ENCODE measurements at places on chromosomes 16 and 17.
A peak's percentile ranks its signal among the peaks of the same experiment; 100 is the strongest.

GRCh38 chr17:31789707-31790505 is 69.1 kb downstream of the COPRS start:
- no peak for DNase-seq

DNA sequence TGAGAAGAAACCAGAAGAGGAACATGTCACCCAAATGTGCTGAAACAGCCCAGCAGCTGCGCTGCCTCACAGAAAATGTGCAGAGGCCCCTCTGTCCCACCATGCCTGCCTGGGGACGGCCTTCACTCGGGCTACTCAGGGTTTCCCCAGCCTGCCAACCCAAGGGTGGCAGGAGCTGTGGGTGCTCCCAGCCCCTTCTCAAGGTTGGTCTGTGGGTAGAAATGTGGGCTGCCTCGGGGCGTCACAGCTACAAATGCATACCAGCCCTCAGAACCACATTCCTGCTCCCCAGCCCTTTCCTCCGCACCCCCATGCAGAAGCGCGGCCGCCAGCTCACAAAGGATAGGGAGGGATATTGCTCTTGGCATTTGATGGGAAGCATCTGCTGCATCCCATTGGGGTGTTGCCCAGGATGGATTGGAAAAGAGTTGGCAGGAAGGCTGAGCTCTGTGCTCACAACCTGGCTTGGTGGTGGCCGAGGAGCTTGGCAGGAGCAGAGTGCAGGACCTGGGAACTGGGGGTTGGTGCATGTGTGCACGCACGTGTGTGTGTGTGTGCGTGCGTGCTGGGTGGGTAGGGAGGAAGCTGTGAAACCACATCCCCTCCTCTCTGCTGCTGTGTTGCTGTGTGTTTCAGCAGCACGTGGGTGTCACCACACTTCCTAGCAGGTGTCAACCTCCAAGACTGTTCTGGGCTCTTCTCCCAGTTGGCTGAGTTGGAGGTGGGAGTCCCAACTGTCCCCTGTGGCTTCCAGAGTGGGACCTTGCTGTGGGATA is 304.4 kb downstream of the SEC14L1 start:
- DNase-seq = peak; percentile 83

DNA sequence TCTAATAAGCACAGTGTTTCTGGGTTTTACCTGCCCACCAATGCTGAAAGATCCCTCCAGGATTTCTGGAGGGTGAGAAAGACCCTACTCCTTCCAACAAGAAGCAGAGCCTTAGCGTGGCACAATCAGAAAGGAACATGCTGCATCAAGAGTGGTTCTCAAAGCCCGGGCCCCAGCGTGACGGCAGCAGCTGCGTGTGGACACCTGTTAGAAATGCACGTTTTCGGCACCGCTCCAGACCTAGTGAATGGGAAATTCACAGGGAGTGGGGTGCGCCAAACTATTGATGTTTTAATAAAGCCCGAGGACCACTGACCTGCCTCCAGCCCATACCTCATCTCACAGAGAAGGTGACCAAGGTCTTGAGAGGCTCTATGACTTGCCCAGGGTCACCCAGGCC is 55.8 kb downstream of the PECAM1 start:
- no peak for DNase-seq

DNA sequence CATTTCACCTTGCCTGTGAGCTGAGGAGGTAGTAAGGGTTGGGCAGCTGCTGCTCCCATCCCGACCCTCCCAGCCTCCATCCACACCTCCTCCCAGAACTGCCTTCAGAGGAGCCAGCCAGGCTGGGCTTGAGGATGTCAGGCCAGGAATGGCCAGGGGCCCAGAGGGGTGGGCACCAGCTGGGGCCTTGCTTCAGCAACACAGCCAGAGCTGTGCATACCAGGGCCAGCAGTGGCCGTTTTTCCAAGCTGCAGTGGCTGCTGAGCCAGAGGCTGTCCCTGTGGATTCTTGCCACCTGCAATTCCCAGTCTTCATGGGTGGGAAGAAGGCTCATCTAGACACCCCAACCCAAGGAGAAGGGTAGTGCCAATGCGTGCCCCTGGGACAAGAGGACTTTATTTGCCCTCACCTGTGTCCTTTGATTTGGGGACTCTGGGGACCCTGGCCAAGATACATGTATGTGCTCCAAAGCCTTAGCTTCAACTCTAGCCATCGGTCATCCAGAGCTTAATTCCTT is 153.4 kb upstream of the SDK2 start:
- no peak for DNase-seq

DNA sequence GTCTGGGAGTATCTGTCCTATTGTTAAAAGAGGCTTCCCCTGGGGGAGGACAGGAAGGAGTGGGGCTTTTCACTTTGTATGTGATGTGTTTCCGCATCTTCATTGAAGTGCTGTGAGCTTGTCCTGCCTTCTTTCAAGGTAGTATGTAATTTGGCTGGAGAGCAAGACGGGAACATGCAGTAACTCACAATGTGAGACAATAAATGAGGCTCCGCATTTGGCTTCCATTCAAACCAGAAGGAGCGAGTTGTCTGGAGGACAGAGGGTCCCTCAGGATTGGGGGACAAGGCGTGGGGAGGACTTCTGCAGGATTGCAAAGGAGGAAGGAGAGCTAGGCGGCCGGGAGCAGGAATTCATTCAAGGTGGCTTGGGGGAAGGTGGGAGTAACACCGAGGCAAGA is 203.5 kb downstream of the RBFOX3 start:
- DNase-seq = no peak

DNA sequence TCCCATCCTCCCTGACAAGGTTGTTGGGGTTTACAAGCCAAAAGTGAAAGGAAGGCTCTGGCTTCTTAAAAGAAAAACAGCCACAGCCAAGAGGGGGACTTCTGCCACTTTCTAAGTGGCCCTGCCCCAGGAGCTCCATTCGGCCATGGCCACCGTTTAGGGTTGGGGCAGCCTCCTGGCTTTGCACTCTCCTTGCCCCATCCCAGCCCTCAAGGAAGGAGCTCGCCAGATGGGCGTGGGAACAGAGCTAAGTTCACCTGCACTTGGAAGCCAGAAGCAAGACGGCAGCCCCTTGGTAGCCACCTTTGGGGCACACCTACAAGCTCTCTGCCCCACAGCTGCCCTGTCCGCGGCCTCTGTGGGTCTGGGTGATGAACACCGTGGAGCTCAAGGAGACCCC is 122.4 kb upstream of the CDC42EP4 start:
- DNase-seq = no peak

DNA sequence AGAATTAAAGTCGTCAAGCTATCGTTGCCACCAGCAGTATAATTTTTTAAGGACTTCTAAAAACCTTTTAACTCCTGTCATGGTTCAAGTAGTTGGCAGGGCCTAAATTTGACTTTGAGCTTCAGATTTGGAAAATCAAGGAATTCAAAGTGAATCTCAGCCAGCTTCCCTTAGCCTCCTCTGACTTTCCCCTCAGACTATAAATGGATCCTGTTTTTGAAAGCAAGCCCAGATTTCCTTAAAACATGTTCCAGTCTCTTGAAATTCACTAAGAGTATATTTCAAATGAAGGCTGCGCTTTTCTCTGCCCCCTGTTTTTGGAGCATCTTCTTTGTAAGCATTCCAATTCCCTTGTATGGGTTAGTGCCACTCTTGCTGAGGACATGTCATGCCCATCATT is 101.8 kb upstream of the CDH8 start:
- no peak for DNase-seq

GRCh38 chr17:77959126-77959925 is 823 bp downstream of the TNRC6C start:
- peak; percentile 43 for DNase-seq

- no peak for DNase-seq
These were observed 1.5 kb downstream of the MCRIP1 start for GRCh38 chr17:81831563-81831956.

DNA sequence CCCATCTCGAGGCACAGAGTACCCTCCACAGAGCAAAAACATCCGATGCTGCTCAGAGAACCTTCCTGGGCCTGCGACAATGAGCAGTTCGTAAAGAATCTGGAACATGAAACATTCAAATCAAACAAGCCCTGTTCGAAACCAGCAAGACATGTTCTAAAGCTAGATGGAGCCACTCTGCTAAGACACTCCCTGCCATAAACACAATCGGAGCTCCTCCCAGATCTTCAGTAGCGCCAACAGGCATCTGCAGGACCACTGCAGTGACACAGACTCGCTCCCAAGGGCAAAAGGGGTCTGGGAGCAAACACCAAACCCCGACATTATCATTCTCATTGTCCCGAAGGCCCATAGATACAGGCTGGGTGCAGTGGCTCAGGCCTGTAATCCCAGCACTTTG is 108.7 kb downstream of the ZFHX3 start:
- peak; percentile 42 for DNase-seq

DNA sequence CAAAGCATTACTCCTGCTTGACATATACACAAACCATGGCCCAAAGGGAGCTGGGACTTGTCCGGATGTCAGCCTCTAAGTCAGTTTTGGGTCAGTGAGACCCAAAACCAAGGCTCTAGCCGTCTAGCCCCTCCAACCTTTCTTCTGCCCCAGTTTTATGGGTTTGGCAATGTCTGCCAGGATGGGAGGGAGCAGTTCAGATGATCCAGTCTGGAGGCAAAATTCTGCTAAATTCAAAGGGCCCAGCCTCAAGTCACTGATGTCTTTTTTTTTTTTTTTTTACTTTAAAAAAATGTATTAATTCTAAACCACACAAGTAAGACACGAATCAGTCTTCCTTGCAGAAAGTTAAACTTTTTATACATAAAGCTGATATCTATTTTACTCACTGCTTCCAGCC is 8.6 kb downstream of the NLRC5 start:
- DNase-seq = no peak

GRCh38 chr17:50192618-50193291 is 8.7 kb downstream of the COL1A1 start:
- peak; percentile 69 for DNase-seq

All from right hindlimb (tissue), 1 donor.